Spleen (tissue), 13 donors: ENCODE measurements at places on chromosomes 11 and 22.

GRCh38 chr11:17781221-17781620, 46.6 kb downstream of the KCNC1 start:
- H3K4me3 ChIP-seq, result no peak overlapping the region
- no peaks in the 10 kb centered on the region for H3K4me1 ChIP-seq
- H3K36me3 ChIP-seq, result no peaks in the 10 kb centered on the region
- no peaks in the 10 kb centered on the region for H3K27me3 ChIP-seq
- peak; percentile 61 for DNase-seq

GRCh38 chr11:7596975-7597391, 76.3 kb downstream of the CYB5R2 start:
- DNase-seq, result no peak
- H3K27ac ChIP-seq, result no peak overlapping the region
- H3K4me1 ChIP-seq, result peaks cover 3% of the 10 kb centered on the region
- H3K4me3 ChIP-seq, result no peak overlapping the region
- no peaks in the 10 kb centered on the region for H3K27me3 ChIP-seq

- no peaks in the 10 kb centered on the region for H3K27me3 ChIP-seq
- no peaks in the 10 kb centered on the region for H3K36me3 ChIP-seq
- peaks cover 9% of the 10 kb centered on the region for H3K4me1 ChIP-seq
- no peak overlapping the region for H3K4me3 ChIP-seq
- no peak overlapping the region for H3K27ac ChIP-seq
Observed at GRCh38 chr11:1203505-1204271, 19.2 kb upstream of the MUC5B start.

- H3K36me3 ChIP-seq, result peaks cover 93% of the 10 kb centered on the region
- H3K27me3 ChIP-seq, result no peaks in the 10 kb centered on the region
- H3K4me1 ChIP-seq, result peaks cover 5% of the 10 kb centered on the region
Observed at GRCh38 chr11:72233056-72233772, 8.6 kb downstream of the INPPL1 start.

DNA sequence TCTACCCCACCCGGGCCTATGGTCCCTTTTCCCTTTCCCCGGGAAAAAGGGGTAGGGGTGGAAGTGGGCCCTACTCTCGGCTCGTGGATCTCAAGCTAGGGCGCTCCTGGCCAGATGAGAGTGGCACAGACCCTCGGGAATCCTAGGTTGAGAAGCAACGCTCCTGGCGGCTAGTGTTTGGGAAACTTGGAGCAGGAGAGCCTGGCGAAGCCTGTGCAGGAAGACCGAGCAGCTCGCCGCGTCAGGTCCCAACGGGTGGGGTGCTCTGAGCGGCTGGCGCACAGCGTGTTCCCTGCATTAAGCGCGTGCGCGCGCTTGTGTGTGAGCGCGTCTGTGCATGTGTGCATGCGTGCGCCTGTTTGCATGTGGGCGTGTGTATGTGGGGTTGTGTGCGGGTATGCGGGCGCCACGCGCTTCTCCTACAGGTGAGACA, 7.1 kb upstream of the FLI1 start:
- H3K4me1 ChIP-seq, result peaks cover 25% of the 10 kb centered on the region
- H3K27me3 ChIP-seq, result peaks cover 16% of the 10 kb centered on the region
- H3K36me3 ChIP-seq, result no peaks in the 10 kb centered on the region

GRCh38 chr11:27551127-27551526, 44.6 kb upstream of the LIN7C start:
- no peaks in the 10 kb centered on the region for H3K27me3 ChIP-seq
- H3K27ac ChIP-seq, result no peak overlapping the region
- H3K36me3 ChIP-seq, result no peaks in the 10 kb centered on the region
- no peak overlapping the region for H3K4me3 ChIP-seq
- no peaks in the 10 kb centered on the region for H3K4me1 ChIP-seq
- no peak for DNase-seq

- peaks cover 59% of the 10 kb centered on the region for H3K27me3 ChIP-seq
- H3K4me1 ChIP-seq, result peaks cover 35% of the 10 kb centered on the region
- no peaks in the 10 kb centered on the region for H3K36me3 ChIP-seq
- H3K27ac ChIP-seq, result no peak overlapping the region
- H3K4me3 ChIP-seq, result no peak overlapping the region
Observed at GRCh38 chr11:43573233-43573632, 107.3 kb upstream of the HSD17B12 start.

DNA sequence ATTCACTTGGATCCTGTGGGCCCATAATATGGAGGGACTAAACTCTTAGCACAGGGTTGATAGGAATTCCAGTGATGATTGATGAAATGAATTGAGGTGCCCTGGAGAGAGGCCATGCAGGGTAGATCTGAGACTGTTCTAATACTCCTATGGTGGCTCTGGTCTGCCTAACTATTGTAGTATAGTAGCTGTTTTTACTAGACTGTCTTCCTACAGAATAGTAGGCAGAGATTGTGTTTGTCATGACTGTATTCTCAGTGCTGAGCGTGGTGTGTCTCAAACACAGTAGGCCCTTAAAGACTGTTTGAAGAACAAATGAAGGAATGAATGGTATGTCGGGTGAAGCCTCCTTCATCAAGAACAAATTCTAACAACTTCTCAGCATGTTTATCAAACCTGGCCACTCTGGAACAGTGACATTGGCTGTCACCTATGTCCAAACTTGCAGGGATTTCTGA, 107.0 kb upstream of the SESN3 start:
- H3K4me3 ChIP-seq, result no peak overlapping the region
- no peaks in the 10 kb centered on the region for H3K36me3 ChIP-seq
- DNase-seq, result no peak
- peak overlapping the region; percentile 78 for H3K27ac ChIP-seq

- H3K4me3 ChIP-seq, result no peak overlapping the region
- H3K36me3 ChIP-seq, result no peaks in the 10 kb centered on the region
- peaks cover 32% of the 10 kb centered on the region for H3K4me1 ChIP-seq
- H3K27ac ChIP-seq, result no peak overlapping the region
- DNase-seq, result no peak
Observed at GRCh38 chr11:7437696-7438095, 47.6 kb upstream of the OLFML1 start.

- no peak overlapping the region for H3K27ac ChIP-seq
- no peaks in the 10 kb centered on the region for H3K27me3 ChIP-seq
- H3K36me3 ChIP-seq, result no peaks in the 10 kb centered on the region
- no peaks in the 10 kb centered on the region for H3K4me1 ChIP-seq
- no peak for DNase-seq
Observed at GRCh38 chr11:34784318-34784841, 131.8 kb downstream of the APIP start.

DNA sequence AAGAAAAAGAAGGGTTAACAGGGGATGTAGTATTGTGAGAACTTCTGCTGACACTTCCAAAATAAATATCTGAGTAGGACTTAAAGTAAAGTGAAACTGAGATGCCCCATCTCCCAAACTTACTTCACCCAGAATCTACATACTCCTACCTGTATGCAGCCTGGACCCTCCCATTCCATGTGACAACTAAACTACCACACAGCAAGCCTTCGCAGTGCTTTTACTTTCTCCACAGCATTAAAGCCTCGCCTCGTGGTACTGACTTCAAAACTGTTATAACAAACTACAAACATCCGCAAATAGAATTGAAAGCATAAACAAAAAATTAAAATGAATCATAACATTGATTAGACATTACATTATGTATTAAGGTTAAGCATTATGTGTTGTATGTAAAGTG, 985 bp downstream of the MPZL2 start:
- H3K4me3 ChIP-seq, result no peak overlapping the region
- H3K4me1 ChIP-seq, result peaks cover 40% of the 10 kb centered on the region
- H3K36me3 ChIP-seq, result no peaks in the 10 kb centered on the region
- H3K27me3 ChIP-seq, result no peaks in the 10 kb centered on the region

- no peaks in the 10 kb centered on the region for H3K36me3 ChIP-seq
- H3K27me3 ChIP-seq, result no peaks in the 10 kb centered on the region
- no peak overlapping the region for H3K4me3 ChIP-seq
Observed at GRCh38 chr11:104120493-104121137, 43.3 kb downstream of the PDGFD start.

DNA sequence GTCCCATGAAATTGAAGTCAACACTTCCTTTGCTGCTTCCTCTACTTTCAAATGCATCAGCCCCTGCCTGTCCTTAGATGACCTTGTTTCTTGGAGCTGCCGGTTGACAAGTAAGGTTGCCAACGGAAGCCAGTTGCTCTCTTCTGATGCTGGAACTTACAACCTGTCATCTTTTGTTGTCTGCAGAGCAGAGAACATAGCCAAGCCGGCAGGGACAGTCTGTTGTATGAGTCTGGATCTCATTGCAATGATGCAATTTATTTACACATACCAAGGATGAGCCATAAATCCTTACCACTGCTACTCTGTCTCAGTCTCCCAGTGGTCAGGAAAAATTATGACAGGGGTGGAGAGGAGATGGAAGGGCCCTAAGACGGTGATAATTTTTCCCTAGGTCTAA, 151.4 kb downstream of the BLID start:
- no peak overlapping the region for H3K4me3 ChIP-seq
- DNase-seq, result no peak
- H3K27ac ChIP-seq, result no peak overlapping the region
- no peaks in the 10 kb centered on the region for H3K4me1 ChIP-seq
- H3K36me3 ChIP-seq, result no peaks in the 10 kb centered on the region

- peak; percentile 81 for DNase-seq
- H3K27me3 ChIP-seq, result no peaks in the 10 kb centered on the region
- H3K4me3 ChIP-seq, result no peak overlapping the region
- H3K27ac ChIP-seq, result no peak overlapping the region
- peaks cover 57% of the 10 kb centered on the region for H3K36me3 ChIP-seq
Observed at GRCh38 chr22:37314315-37315074, 32.2 kb downstream of the CYTH4 start.

DNA sequence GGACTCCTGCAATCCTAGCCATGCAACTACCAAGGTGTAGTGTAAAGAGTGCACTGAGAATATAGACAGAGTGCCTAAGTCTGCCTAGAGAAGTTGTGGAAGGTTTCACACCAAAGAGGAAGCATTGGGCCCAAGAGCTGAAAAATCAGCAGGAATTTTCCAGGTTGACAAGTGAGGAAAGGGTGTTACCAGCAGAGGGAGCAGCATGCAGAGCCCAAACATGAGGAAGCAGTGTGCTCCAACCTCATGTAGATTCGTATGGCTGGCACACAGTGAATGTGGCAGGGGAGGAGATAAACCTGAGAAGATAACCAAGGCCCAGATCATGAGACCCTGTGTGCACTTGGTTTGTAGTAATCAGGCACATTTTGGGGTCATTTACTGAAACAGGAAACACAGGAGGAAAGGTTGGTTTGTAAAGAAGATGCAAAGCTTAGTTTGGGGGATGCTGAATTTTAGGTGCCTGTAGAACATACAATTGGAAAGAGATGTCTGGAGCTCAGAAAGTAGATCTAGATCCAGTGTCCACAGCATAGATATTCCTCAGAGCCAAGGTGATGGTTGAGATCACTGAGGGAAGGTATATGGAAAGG, 1.7 kb downstream of the HPX start:
- peaks cover 7% of the 10 kb centered on the region for H3K4me1 ChIP-seq
- H3K36me3 ChIP-seq, result no peaks in the 10 kb centered on the region
- H3K4me3 ChIP-seq, result no peak overlapping the region
- H3K27me3 ChIP-seq, result no peaks in the 10 kb centered on the region
- no peak for DNase-seq

- no peaks in the 10 kb centered on the region for H3K27me3 ChIP-seq
- peaks cover 39% of the 10 kb centered on the region for H3K4me1 ChIP-seq
- peak overlapping the region; percentile 73 for H3K27ac ChIP-seq
- H3K4me3 ChIP-seq, result no peak overlapping the region
- no peaks in the 10 kb centered on the region for H3K36me3 ChIP-seq
Observed at GRCh38 chr22:37741312-37741795, 44.5 kb downstream of the TRIOBP start.

DNA sequence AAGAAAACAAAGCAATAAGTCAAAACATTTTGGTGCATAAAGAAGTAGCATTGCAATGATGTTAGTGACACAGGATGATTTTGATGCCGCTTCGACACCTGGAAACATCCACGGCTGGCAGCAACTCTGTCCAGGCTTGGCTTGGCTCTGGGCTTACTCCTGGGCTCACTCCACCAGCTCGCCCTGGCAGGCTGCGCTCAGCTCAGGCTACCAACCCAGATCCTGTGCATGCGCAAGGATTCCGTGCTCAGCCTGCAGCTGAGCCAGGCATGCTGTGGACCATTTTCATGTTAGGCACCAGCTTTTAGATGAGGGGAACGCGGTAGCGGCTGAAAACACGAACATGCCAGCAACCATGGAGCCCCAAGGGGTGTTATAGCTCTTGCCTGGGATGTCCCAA, 66.0 kb downstream of the SLC25A17 start:
- H3K27me3 ChIP-seq, result no peaks in the 10 kb centered on the region
- no peaks in the 10 kb centered on the region for H3K36me3 ChIP-seq
- no peaks in the 10 kb centered on the region for H3K4me1 ChIP-seq

GRCh38 chr11:31487848-31488247, 21.6 kb downstream of the IMMP1L start:
- no peak overlapping the region for H3K4me3 ChIP-seq
- no peaks in the 10 kb centered on the region for H3K4me1 ChIP-seq
- no peak for DNase-seq
- H3K36me3 ChIP-seq, result peaks cover 5% of the 10 kb centered on the region

GRCh38 chr11:105609341-105609781, 512 bp upstream of the GRIA4 start:
- H3K4me3 ChIP-seq, result no peak overlapping the region
- DNase-seq, result peak; percentile 48
- peaks cover 14% of the 10 kb centered on the region for H3K4me1 ChIP-seq
- peaks cover 25% of the 10 kb centered on the region for H3K27me3 ChIP-seq

DNA sequence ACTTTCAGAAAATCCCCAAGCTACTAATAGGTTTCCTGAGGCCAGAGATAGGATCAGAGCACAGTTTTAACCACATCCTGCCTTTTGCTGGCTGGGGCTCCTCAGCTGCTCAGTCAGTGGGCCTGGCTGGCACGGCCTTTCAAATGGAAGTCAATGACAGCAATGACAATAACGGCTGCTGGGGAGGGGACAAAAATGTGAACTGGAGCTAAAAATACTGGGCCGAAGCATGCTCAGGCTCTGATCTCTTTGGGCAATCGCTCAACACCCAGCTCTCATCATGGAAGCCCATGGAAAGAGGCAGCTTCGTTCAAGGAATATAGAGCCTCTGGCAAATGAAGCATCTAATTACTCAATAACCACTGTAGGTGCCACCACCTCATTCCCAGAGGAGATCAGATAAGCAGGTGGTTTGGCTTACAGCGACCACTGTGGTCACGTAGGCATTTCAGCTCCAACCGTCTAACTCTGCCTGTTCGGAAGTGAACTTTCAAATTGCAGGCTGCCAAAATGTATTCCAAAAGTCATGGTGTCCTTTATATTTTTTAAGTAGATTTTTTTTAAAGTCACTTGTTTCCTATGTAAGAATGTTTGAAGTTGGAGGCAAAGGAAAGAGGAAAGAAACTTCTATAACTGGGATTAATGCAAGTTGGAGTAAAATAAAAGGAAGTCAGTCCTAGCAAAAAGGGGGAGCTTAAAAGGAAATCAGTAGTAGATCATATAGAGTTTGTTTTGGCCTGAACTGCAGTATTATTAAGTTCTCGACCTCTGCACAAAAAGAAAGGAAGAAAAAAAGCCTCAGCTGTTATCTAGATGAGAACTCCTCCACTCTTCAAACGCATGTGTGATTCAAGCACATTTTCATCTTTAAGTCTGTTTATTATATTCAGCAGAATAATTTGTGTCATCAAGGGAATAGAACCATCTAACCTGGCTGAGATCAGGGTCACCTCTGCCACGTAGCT, 14.1 kb downstream of the WT1 start:
- no peak overlapping the region for H3K4me3 ChIP-seq
- no peak for DNase-seq
- no peaks in the 10 kb centered on the region for H3K4me1 ChIP-seq
- H3K36me3 ChIP-seq, result no peaks in the 10 kb centered on the region
